Stomach (tissue), 19 donors: ENCODE measurements at places on chromosomes 5 and 9. TPM values are rescaled to one million over a fixed set of nuclear protein-coding genes. Genes with fewer than 3 reads are reported as not detected.

The DPP7 gene
- 346 TPM for polyA plus RNA-seq

The SPATA31D3 gene
- polyA plus RNA-seq, result not detected

The SPTAN1 gene
- polyA plus RNA-seq, result 41.4 TPM

The ADAMTSL2 gene
- polyA plus RNA-seq, result 1.9 TPM

The MYMK gene
- polyA plus RNA-seq, result not detected
